ENCODE measurements at places on chromosomes 12 and 14.
A peak's percentile ranks its signal among the peaks of the same experiment; 100 is the strongest.

- DNase-seq, result no peak
Observed at GRCh38 chr12:56146492-56147460, 5.6 kb upstream of the MYL6B start.

- DNase-seq, result no peak
Observed at GRCh38 chr12:64059685-64060084, 162.4 kb downstream of the KICS2 start.

DNA sequence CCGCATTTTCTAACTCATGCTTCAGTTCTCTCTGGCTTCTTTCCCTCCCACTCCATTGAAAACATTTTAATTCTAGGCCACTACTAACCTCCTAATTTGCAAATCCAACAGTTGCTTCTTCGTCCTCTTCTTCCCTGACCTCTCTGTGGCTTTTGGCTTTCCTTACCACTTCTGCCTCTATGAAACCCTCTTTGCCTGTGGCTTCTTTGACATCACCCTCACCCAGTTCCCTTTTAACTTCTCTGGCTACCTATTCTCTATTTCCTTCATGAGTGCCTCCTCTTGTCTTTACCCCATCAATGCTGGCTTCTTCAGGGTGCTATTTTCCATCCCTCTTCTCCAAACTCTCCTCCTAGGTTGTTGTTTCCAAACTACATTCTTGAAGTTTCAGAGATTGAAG, 4.4 kb upstream of the HCFC2 start:
- no peak for DNase-seq

DNA sequence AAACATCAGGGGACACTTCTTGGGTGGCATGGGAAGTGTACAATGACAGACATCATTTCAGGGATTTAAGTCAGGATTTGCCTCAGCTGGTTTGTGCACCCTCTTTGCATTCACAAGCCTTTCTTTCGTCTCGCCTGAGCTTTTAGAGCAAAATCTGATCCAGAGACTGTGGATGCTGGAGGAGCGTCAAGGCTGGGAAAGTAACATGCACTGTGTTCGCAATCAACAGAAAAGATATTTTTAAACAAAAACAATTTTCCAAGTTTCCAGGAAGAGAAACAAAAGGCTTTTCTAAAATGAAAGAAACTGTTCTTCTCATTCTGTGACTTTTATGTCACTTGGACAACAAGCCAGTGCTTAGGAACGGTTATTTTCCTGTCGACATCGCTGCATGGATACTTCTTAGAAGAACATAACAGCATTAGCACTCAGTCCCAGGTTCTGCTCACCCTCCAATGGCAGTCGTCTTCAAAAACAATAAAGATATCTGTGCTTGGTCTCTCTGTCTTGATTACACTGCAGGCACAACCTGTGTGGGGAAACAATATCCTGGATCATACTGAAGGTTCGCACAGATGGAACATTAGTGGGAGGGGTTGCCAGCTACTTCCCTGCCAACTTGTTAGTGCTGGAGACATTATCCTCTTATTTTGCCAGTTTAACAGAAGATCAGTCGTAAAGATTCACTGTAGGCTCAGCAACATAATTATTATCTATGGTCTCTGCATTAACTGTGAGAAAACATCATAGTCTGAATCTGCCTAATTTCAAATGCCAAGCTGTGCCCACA, 403.3 kb upstream of the ATP2B1 start:
- DNase-seq, result peak; percentile 43

GRCh38 chr14:104926619-104927431, 2.1 kb downstream of the PLD4 start:
- no peak for DNase-seq

DNA sequence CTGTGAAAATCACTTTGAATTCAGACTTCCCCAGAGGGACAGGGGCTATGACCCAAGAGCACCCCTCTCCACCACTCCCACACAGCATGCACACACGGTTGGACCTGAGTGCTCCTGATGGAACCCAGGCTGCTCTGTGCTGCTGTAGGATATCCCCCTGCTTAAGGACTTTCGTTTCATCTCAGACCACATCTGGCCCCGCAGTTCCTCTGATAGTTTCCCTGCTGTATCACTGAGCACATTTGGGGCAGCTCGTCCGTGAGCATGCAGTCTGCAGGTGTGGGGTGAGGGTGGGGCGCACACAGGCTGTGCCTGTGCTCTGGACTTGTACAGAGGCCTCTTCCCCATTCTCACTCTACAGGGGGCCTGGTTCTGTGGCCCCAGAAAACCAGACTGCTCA, 345.2 kb upstream of the FKBP4 start:
- no peak for DNase-seq

DNA sequence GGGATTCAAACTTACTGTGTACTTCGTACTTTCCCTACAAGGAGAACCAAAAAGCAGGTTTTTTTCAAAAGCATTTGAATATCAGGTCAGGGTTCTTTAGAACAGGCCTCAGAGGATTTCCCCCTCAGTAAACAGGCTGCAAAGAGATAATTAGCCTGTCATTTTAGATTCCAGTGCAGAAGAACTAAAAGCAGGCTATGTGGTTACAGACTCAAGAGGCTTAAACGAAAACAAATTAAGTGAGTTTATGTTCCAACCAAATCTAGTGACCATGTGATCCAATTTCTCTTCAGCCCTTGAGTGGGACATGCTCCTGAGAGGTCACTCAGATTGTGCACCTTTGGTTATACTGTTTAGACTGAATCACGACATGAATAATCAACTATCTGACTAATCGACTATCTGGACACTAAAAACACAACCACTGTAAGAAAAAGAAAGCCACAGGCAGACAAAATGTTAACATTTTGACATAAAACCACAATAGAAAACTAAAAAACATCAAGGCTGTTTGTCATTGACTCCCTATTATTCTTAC, 4.5 kb downstream of the TMED8 start:
- no peak for DNase-seq

DNA sequence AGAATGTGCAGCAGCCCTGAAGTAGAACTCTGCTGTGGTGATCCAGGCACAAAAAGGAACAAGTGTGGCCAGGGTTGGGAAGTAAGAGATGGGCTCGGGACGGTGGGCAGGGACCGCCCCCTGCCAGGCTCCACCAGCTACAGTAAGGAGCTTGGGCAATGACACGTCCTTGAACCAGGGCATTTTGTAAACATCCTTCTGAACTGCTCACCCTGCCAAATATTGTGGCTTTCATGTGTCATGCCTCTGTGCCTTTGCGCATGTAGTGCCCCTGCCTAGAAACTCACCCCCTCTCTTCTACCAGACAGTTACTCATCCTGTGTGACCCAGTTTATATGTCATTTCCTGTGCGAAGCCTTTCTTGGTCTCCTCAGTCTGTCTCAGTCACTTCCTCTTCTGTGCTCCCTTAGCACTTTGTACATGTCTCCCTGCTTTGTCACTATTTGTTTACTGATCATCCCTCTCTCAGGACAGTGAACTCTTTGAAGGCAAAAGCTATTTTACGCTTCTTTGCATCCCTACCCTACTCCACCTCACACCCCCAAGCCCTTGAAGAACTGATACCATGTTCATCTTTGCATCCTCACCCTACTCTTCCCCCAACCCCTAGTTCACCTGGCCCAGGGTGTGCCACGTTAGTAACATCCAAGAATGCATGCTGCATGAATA, 108.9 kb upstream of the PLEKHG7 start:
- DNase-seq, result no peak

DNA sequence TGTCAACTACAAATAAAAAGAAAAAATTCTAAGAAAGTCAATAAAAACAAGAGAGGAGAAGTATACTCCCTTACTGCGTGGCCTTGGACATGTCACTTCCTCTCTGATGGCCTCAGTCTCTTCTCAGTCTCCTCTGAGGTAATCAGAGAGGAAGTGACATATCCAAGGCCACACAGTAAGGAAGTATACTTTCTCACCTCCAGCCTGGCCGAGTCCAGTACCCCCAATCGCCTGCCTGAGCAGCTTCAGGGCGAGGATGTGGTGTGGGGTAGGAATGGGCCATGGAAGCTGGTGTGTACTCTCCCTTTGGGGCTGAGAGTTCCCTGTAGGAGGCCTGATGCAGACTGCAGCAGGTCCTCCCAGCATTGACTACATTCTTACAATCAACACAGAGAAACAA, 15.8 kb downstream of the VDR start:
- DNase-seq, result no peak

GRCh38 chr12:67582238-67582834, 66.2 kb upstream of the DYRK2 start:
- DNase-seq, result no peak

DNA sequence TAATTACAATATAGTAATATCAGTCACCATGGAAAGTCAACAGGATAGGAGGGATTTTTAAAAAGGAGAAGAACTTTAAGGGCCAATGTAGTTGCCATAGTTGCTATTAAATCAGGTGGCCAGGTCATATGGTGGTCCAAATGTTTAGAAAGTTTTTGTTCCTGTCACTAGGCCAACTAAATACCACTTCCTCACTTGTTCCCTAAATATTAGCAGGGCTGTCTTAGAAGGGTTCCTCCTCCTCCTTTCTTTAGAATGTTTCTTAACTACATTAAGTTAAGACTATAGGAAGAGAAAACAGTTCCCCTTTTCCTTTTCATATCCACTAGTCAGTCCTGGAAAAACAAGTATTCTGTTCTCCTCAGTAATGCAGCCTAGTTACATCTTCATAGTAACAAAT, 50.3 kb downstream of the MON2 start:
- no peak for DNase-seq
